ENCODE measurements at places on chromosomes 4 and X.

DNA sequence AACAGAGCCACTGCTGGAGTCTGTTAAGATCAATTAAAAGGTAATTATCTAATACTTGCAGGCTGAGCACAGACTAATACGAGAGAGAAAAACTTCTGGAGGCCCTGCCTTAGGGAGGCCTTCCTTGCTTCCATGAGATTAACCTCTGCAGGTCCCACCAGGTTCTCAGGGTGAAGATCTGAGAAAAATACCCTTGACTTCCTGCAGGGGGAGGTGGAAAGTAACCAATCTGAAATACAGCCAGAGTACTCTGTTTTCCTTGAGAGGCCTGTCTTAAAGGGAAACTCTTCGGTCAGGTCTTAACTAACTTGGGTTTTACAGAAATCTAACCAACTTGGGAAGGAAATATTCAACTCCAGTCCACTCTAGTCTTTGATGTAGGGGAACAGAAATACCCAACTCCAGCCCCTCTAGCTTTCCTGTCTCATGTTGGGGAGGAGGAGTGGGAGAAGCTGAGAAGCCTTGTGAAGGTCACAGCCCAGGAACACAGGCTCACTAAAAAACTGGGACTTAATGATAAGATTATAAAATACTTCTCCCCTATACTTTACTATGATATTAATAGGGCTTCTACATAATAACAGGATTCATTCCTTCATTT lies 77.1 kb downstream of the TBCK start:
- no peak for DNase-seq

- DNase-seq: no peak
Measured at GRCh38 chr4:166045457-166045856, 172.4 kb downstream of the TLL1 start.

DNA sequence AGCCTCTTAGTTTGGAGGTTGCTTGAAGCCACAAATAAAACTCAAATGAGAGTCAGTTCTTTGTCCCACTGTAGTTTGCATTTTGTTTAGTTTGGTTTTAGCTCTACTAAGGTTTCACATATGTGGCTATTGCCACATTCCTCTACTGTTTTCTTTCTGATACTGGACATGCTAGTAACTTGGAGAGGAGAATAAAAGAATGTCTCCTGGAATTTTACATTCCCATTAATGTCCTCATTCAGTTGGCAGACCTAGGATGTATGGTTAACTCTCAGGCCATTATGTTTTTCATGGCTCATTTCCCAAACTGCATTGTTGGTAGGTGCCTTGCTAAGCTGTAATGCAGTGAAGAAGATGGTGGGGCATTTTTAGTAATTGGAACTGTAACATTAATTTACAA lies 29.9 kb downstream of the UPRT start:
- no peak for DNase-seq

DNA sequence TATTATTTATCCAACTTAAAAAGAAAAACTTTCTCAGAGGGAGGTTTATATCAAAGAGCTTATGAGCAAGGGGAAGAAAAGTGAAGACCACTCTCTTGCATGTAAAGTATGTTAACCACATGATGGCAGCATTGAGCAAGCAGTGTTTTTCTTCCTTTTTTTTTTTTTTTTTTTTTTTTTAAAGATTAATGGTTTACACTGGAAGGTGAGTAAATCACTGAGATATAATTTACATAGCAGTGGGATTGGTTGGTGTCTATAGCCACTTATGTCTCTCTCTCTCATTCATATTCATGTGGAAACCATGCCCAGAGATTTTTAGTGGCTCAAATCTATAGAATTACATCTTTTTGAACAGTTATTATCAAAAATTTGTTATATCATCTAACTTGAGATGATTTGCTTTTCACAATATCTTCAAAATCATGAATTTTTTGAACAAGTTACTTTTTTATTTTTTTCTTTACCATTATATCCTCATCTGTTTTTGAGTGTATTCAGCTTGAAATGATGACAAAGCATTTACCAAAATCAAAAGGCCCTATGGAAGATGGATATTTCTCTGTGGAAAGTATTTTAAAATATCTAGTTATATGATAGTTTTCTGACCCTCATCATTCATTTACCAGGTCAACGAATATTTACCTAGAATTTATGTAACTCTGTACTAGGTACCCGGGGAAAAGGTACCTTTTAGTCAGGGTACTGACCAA lies 31.6 kb downstream of the MTHFD2L start:
- DNase-seq: no peak

DNA sequence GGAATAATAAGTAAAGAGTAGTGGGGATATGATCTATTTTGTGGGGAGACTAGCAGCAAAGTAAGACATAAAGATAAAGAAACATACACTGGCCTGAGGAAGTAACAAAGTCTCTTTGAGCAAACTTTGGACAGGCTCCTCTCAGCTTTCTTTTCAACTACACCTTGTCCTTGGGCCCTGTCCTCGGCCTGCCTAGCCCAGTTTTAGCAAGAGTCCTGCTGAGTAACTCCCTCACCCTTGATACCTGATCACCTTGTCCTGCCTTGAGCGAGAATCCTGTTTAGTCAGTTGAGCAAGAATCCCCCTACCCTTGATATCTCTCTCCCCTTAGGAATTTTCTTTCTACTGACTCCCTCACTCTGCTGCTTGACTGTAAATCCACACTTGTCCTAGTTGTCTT lies 11.5 kb downstream of the HNRNPH2 start:
- DNase-seq: no peak

DNA sequence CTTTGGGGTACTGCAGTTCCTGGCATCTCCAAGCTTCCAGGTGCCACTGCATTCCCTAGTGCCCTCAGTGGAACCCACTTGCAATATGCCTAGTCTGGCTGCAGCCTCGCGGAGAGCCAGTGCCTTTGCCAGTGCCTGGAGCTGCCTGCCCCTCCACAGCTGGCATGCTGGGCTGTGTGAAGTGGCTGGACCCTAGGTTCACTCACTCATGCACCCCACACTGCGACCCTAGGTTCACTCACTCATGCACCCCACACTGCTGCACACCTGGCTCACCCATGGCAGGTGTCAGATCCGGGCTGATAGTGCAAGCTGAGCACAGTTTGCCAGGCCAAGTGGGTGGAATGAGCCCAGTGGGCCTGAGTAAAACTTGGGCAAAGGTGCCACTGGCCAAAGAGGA lies 253.0 kb upstream of the NDST4 start:
- DNase-seq: no peak

GRCh38 chrX:107894038-107894437 lies 68.4 kb downstream of the MID2 start:
- no peak for DNase-seq
